Foreskin melanocyte (primary cell): ENCODE measurements at places on chromosomes 6 and 20.

GRCh38 chr6:6816716-6817115 is 228.2 kb downstream of the LY86 start:
- DNase-seq: no peak

GRCh38 chr20:53866794-53867740 is 203.3 kb downstream of the BCAS1 start:
- DNase-seq: peak; percentile 62

DNA sequence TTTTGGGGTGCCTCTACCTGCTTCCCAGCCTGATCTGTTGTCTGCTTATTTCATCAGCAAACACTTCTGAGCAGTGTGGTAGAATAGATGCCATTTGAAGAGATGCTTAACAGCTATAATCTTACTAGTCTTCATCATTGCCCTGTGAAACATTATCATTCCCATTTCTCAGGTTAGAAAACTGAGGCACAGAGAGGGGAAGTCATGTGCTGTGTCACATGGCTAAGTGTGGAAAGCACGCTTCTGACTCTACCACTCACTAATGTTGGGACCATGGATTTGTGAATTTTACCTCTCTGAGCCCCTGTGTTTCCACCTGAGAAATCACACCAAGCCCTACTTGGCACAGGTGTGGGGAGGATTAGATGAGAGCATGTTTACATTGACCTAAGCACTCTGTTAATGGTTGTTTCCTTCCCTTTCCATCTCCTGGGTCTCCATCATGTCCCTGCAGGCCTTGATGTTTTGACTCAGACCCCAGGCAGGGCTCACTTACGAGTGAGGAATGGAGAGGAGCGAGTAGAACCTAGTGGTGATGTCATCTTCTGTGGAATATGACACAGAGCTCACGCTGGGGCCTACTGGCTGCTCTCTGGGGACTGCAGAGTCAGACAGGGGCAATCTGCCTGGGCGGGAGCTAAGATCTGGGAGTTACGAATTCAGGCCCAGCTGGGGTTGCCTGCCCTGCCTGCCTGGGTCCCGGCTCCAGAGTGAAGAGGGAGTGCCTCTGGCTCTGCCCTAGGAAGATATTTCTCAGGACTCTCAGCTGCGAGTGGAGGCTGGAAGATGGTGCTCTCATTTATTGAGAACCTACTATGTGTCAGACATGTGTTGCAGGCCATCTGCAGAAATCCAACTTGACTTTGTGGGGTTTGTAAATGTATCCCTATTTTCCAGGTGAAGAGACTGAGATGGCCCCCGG is 64.3 kb downstream of the CDH22 start:
- DNase-seq: no peak

DNA sequence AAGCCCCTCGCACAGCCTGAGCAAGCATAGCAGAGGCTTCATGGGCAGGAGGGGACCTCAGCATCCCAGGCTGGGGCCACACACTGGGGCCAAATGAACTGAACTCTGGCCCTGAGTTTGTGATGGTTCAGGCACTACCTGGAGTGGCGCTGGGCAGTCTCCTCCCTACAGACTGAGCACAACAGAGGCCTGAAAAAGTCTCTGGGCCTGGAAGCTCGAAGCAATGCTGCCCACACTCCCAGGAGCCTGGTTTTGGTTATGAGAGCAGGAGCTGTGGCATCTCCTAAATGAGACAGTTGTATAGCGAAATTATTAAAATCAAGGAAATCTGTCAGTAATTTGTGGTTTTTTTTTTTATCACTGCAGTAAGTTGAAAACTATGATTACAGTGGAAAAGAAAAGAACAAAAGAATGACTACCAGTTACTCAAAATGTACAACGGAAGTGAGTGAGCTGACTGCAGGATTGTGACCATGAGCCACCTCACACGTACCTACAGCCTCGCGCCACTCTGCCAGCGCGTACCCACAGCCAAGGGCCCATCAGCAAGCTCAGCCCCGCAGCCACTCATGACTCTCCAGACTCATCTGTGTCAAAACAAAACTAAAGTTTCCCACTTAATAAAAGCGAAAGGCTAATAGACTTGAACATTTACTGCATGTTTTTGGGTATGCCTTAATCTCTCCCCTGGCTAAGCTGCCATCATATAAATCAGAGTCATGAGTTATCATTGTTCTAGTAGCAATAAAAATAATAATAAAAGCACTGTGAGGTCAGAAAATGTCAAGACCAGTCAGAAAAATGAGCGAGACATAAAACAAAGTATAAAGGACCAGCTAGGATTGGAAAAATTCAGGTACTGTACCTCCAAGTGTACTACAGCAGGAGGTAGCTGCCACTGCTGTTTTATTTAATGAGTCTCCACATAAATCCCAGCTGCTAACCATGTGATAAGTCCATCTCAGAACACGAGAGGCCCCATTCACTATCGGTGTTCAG is 177.0 kb downstream of the FOXC1 start:
- DNase-seq: no peak

DNA sequence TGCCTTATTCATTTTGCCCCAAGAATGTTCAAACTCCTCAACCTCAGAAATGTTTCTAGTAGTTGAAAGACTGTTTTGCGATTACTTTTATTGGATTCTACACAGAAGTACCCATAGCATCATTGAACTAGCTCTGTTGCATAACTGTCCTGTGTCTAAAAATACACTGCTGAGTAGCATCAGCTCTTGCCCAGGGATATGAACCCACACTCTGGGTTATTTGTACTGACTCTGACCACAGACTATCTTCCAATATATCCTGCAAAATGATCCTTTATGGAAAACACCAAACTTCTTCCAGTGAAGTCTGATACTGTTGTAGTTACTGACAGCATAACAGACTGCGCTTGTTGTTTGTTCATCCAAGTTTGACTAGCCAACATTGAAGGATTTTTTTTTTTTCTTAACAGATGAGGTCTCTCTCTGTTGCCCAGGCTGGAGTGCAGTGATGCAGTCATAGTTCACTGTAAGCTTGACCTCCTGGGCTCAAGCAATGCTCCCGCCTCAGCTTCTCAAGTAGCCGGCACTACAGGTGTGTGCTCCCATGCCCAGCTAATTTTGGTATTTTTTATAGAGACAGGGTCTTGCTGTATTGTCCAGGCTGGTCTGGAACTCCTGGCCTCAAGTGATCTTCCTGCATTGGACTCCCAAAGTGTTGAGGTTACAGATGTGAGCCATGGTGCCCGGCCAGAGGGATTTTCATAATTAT is 49.9 kb downstream of the TULP4 start:
- peak; percentile 70 for DNase-seq

DNA sequence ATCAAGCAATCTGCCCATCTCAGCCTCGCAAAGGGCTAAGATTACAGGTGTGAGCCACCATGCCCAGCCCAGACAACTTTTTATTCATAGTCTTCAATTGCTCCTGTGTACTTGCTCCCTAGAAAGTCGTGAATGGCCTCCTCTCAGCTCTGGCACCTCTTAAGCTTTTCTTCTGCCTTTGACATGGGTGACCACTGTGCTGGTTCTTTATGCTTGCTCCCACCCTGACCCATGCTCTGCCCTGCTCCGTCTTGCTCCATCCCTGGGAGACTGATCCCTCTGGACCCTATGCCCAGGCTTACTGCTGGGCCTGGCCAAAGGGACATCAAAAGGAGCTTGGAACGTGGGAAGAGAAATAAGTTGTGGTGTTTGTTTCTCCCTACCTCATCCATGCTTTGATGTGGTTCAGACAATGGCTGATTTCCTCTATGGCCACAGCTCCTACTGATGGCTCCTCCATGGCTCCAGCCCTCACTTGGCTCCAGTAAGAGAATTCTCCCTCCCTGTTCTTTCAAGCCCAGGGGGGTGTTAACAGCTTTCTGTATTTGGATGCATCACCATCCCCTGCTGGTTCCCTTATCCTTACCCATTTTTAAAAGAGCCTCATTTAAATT is 7.7 kb upstream of the TREM2 start:
- no peak for DNase-seq

- DNase-seq: no peak
Measured at GRCh38 chr20:11101243-11101642, 427.4 kb upstream of the JAG1 start.

GRCh38 chr6:36514554-36515456 is 32.5 kb downstream of the STK38 start:
- no peak for DNase-seq

- DNase-seq: peak; percentile 58
Measured at GRCh38 chr6:14476793-14477531, 359.4 kb downstream of the CD83 start.

DNA sequence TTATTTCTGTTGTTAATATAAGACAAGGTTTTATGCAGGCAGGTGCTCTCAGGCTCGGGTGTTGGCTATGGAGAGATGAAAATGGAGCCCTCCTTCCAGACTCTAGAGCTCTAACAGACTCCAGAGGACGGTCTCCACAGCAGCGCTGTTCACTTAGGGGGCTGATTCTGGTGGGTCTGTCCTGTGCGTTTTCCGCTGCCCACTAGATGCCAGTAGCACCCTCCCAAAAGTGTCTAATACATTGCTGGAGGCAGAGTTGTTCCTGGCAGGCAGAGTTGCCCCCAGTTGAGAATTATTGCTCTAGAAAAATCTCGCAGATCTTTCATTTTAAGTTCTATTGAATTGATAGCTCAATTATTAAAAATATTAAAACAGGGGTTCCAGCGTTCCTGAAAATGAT is 109.9 kb downstream of the MAP3K4 start:
- DNase-seq: no peak

GRCh38 chr6:128164254-128164653 is 263.4 kb upstream of the THEMIS start:
- DNase-seq: no peak

DNA sequence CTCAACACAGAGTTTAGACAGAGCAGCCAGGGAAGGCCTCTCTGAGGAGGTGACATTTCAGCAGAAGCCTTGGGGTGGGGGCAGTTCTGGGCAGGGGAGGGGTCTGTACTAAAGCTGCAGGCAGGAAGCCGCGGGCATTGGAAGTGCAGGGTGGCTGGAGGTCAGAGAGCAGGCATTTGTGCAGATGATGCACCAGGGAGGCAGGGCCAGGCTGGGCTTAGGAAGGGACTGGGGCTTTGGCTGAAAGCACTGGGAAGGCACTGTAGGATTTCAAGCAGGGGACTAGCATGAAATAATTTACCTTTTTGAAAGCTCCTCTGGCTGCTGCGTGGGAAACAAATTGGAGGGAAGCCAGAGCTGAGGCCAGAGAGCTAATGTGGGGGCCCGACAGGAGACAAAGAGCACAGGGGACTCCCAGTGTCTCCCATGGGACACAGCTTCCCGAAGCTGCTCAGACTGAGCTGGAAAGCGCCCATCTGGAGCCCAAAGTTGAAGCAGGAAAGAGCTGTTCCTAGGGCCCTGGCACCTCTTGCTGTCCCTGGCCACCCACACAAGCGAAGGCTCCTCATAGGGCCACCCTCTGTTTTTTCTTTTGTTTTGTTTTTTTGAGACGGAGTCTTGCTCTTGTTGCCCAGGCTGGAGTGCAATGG is 19.3 kb downstream of the ADA start:
- no peak for DNase-seq

DNA sequence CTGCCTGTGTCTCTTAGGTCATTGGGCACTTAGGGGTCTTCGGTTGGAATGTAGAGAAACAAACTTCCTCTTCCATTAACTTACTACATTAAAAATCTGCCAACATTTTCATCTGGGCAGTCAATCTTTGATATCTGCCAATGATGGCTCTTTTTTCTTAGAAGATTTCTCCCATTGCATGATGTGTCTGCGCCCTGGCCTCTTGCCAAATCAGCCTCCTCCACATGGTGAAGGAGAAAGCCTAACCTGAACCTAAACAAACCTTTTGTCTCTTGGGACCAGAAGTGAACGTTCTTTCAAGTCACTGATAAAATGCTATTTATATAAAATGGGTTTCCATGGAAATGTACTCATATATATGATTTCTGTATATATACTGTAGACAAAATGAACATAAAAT is 998.9 kb upstream of the GJE1 start:
- DNase-seq: no peak

DNA sequence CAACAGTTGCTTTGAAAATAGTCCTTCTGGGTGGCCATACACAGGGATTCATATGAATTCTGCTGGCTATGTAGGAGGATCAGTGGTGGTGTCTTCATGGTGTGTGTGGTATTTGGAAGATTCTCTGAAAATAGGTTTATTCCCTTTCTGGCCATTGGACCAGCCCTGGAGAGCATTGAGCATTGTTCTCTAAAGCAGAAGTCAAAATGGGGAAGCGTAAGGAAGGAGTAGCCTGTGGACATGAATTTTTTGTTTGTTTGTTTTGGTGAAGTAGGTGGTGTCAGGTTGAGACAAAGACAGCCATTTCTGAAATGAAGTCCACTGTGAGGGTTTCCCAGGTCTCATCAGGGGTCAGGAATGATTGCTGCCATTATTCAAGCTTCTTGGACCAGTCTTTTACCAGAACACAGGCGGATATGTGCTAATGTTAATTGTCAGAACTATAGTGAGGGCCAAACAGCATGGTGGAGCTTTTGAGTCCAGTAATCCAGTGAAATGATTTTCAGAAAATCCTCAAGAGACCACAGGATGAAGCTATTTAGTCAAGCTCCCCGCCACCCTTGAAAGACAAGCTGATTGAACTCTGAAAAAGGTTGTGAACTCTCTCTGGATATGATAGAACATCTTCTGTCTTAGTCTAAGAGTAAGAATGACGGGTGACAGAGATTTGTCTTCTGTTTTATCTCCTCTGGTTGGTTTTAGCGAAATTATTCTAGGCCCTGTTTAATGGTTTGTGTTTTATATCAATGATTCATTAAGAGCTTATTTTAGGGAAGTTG is 60.0 kb downstream of the DNAH8 start:
- no peak for DNase-seq

- DNase-seq: no peak
Measured at GRCh38 chr6:8574749-8575468, 139.6 kb upstream of the SLC35B3 start.

DNA sequence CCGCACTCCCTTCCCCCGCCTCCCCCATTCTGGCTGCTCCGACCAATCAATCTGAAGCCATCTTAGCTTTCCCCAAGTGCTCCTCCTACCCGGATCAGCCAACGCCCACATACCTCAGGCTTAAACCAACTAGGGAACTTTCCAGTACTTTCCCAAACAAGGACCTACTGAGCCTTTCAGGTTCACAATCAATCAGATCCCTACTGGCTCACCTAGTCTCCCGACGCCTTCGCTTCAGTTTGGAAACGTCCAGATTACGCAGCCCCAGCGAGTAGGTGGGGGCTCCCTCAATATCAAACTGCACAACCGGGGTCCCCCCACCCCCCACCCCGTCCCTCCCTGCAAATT is 432 bp downstream of the HSPA1L start:
- DNase-seq: peak; percentile 97
